ENCODE measurements at places on chromosomes 3 and 15.

GRCh38 chr3:197554196-197554561, 1.6 kb downstream of the BDH1 start:
- DNase-seq = no peak

DNA sequence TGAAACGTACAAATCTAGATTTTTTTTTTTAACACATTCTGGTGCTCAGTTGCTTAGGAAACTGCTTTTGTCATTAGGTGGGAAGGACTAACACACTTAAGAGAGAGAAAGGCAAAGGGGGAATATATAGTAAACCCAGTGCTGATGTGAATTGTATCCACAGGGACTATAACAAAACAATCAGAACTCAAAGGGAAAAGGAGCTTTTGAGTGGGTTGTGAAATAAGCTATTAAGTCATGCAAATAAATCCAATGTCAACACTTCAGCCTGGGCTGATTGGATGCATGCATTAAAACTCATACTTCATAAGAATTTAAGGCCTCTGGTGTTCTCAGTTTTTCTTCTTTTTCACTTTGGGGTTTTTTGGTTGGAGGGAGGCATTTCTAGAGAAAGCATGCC, 628.9 kb downstream of the FHIT start:
- no peak for DNase-seq

GRCh38 chr3:36756269-36756668, 8.1 kb downstream of the DCLK3 start:
- DNase-seq = no peak

GRCh38 chr3:9342696-9343095, 20.2 kb upstream of the THUMPD3 start:
- no peak for DNase-seq

DNA sequence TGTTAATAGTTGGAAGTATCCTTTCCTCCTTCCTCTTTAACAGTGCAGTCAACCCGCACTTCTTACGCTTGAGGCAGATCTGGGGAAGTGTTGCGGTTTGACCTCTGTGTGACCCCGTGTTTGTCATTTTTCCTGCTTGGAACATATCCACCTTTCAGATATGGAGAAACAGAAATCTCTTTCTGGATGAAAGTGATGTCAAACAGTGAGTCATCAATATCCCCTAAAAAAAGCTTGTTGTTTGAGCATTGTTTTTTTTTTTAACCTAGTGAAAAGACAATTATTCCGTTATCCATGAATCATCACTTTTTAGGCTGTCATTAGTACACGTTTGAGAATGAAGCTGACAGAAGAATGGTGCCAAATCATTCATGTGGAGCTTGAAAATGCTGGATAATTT, 293.7 kb downstream of the ARPP21 start:
- DNase-seq = no peak

DNA sequence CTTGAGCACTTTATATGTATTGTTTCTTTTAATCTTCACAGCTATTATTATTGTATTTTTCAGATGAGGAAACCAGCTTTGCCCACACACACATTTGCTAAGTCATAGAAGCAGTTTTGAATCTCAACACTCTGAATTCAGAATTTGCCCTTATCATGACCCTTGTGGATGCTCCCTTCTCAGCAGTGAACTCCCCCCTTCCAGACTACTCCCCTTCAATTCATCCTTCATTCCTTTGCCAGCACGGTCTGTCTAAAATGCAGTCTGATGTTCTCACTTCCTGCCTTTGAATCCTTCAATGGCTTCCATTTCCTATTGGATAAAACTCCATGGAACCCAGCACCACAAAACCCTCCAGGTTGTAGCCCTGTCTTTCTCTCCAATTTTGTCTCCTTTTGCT, 52.5 kb upstream of the TSC22D2 start:
- no peak for DNase-seq

- no peak for DNase-seq
These were observed 238.8 kb downstream of the RPLP1 start for GRCh38 chr15:69691307-69692015.
